ENCODE measurements at places on chromosomes 5 and 9. TPM values are rescaled to one million over a fixed set of nuclear protein-coding genes. Genes with fewer than 3 reads are reported as not detected.

GRCh38 chr9:78756813-78757510, 460.0 kb downstream of the PSAT1 start:
- H3K4me3 ChIP-seq: no peak overlapping the region
- H3K4me1 ChIP-seq: no peaks in the 10 kb centered on the region
- no peak overlapping the region for H3K27ac ChIP-seq
- no peak for DNase-seq
- no peaks in the 10 kb centered on the region for H3K36me3 ChIP-seq
- H3K27me3 ChIP-seq: no peaks in the 10 kb centered on the region

DNA sequence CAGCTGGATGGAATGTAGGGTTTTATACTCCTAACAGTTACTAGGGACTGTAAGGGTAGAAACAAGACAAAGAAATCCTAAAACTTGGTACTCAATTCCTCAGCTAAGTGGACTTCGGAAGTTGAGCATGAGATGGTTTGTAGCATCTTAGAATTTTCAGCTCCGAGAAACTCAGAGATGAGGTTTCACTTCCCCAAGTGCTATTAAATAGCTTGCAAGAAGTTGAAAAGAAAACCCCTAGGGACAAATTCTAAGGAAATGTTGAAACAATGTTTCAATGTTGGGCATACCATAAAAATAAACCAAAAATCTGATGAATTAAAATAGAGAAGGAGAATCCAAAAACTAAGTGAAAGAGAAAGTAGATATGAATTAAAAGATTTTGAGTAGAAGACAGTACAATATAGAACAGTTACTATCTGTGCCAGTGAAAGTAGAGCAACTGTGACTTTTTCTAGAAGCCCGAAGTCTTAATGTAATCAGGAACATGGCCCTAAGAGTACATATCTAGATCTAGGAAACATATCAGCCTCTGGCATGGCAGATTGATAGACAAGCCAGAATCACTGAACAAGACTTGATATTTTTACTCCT, 308.6 kb upstream of the RGMB start:
- H3K4me1 ChIP-seq: peaks cover 6% of the 10 kb centered on the region
- H3K27me3 ChIP-seq: no peaks in the 10 kb centered on the region
- H3K27ac ChIP-seq: no peak overlapping the region
- no peaks in the 10 kb centered on the region for H3K36me3 ChIP-seq
- H3K4me3 ChIP-seq: no peak overlapping the region
- DNase-seq: no peak

The TMEM232 gene
- total RNA-seq: 0.38 TPM

DNA sequence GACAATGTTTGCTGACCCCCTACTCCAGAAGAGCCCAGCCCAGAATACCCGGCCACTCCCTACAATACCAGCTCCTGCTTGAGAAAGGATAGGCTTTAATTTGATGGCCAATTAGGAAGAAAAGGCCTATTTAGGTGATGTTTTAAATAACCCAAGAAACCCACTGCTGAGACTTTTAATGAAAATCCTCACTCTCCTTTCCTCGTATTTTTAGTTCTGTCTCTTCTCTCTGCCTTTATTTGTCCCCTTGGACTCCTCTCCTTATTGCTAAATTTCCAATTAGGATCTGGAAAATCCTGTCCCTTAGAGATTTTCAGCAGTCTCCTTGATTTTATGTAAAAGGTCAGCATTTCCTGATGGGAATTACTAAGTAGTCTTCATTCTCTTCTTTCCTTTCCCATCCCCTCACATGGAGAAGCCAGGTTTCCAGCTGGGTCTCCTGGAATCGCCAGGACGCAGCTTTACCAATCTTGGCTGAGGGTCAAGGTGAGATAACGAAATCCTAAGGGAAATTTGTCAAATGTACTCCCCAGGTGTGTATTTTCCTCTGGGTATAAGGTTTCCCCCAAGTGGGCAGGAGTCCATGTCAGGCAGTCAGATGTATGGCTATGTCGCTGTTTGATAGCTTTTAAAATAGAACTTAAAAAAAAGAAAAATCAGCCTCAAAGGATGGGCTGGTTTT, 11.7 kb downstream of the STC2 start:
- H3K4me3 ChIP-seq: no peak overlapping the region
- H3K4me1 ChIP-seq: no peaks in the 10 kb centered on the region
